ENCODE measurements at places on chromosomes 11 and 22.

DNA sequence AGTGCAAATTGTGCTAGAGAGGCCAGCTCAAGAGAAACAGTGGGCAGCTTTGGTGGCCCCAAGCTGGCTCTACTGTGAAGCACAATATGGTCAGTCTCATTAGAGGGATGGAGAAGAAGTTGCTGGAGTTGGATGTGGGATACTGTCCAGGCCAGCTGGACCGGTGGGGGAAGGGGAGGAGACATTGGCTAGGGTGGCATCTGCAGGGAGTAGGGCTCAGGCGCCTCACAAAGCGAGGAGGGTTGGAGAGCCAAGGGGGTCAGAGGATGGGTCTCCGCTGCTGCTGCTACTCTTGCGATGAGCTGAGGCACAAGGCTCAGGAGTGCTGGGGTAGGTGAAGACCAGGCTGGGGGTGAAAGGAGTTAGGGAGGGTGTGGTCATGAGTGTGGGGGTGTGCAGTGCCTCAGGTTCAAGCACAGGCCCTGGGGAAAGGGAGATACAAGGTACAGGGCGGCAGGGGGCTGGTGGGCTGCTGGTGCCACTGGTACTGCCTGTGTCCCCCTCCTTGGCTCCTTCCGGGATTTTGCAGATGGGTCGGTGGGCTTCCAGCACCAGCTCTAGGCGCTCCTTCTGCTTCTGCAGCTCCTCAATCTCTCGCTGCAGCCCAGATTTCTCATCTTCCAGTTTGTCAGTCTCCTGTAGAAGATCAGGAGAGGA, 2.3 kb downstream of the CCDC85B start:
- DNase-seq, result no peak

DNA sequence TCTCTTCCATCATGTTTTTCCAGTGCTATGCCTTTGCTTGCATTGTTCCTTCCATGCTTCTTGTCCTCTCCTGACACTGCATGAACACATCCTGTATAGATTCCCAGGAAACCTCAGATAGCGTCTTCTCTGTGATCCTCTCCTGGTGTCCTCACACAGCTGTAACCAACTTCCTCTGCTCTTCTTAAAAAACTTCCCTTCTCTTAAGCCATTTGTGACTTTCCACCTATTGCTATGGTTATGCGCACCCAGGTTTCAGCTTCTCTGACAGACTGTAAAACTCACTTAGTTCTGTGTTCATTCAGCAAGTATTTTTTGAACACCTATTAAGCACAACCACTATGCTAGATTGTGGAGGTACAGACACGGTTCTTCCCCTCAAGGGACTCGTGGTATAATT, 5.1 kb upstream of the APLP2 start:
- DNase-seq, result no peak

DNA sequence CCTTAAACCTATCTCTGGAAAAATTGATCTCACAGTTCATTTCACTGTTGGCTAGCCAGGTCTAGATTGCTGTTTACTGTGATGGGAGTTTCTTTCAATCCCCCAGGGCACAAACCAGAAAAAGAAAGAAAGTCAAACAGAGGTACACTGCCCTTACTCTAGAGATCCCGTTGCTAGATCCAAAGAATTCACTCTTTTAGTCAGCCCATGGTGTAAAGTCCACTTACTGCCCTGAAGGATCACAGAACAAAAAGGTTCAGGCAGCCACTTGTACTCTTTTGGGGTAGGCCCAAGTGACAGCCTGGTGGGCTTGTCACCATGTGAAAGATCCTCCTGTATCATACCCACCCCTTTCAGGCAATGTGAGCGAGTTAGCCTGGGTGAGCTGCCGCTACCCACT, 162.6 kb upstream of the CCDC179 start:
- DNase-seq, result no peak

GRCh38 chr11:36237391-36237790, 51.8 kb downstream of the COMMD9 start:
- DNase-seq, result no peak

GRCh38 chr11:76327756-76328388, 53.1 kb downstream of the THAP12 start:
- no peak for DNase-seq

GRCh38 chr22:32364210-32364609, 6.5 kb downstream of the RFPL3 start:
- DNase-seq, result no peak

- no peak for DNase-seq
Measured at GRCh38 chr11:77144857-77145428, 16.9 kb downstream of the MYO7A start.

DNA sequence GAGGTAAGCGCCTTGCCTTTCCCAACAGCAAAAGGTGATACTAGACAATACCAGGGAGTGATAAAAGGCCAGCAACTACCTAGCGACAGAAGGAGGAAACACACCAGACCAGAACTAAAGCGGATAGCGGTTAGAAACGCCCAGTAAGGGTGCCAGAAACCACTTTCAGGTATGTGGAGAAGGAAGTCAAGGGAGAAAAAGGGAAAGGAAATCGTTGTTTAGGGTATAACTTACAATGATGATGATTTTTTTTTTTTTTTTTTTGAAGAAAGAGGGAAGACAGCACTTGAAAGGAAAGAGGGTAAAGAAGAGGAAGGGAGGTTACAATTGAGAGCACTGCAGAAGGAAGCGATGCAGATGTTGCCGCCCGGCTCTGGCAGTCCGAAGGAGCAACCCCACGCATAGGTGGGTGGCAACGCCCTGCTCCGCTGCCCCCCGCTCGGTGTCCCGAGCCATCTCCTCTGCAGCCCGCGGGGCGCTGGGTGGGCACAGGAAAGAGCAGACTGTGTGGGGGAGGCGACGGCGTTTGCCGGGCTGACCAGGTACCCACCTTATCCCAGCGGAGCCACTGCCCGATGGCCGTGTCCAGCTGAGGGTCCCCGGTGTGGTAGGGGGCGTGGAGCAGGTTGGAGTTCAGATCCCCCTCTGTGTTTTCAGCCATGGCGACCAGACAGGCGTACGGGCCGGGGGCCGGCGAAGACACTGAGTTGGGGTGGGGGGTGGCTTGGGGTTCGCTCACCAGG, 561 bp downstream of the PGM2L1 start:
- peak; percentile 34 for DNase-seq

DNA sequence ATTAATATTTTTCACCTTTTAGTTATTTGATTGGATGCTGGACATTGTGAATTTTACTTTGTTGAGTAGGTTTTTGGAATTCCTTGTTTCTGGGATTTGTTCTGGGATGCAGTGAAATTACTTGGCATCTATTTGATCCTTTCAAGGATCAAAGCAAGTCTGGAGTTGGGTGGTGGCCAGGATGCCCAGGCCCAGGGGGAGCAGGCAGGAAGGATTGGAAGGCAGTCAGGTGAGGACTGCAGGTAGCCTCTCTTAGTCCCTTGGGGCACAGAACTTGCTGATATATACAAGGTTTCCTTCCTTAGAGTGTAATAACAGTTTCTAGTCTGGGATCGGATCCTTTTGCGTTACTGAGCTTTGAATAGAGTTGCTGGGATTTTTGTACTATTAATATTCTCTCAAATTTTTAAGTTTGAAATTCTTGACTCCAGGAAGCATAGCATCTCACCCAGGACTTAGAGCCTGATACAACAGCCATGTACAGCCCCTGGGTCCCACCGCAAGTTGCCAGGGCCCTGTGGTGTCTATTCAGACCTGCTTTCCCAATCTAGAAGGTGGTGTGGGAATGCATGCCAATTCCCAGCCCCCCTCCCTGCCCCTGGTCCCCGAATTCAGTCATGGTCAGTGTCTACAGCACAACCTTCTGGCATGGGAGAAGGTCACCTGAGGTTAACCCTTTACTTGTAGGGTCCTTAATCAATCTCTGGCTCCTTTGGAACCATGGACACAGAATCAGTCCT, 6.1 kb downstream of the ZNF74 start:
- DNase-seq, result no peak

DNA sequence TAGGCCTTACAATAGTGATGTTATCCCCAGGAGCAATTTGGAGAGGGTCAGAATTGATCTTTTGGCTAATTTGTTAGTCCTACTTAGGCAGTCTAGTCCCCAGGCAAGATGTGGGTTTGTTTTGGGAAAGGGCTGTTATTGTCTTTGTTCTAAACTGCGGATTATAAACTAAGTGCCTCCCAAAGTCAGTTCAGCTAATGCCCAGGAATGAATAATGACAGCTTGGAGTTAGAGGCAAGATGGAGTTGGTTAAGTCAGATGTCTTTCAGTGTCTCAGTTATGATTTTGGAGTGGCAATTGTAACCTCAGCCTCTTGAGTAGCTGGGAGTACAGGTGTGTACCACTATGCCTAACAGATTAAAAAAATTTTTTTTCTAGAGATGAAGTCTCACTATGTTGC, 7.3 kb upstream of the CLNS1A start:
- DNase-seq, result no peak

DNA sequence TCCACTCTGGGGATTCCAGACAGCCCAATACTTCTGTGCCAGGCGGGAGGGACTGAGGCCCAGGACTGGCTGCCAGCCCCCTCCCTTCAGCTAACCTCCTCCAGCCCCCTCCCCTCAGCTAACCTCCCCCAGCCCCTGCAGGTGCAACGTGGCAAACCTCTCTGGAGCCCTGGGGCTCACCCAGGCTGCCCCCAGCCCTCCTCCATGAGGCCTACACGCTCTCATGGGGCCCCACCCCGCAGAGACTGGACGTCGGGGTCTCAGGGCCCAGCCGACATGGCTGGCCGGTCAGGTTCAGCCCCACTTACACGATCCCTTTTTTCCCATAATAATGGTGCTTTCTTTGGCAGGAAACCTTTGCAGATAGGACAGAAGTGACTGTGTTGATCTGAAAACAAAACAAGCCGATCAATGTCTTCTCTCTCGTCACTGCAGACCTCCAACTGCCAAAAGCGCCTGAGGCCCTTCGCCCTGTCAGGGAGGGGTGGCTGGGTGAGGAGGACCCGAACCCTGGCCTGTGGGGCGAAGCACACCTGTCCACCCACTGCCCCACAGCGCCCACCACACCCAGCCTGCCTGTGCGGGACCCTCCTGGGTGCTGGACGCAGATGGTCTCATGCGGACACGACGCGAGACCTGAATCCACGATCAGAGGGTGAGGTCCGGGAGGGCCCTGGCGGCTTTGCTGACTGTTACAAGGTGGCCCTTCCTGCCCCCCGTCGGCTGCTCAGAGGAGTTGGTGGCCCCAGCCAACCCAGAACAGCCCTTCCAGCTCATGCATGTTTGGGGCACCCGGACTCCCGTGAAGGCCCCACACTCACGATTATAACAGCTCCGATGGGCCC, 33.6 kb downstream of the TRMU start:
- DNase-seq, result no peak

DNA sequence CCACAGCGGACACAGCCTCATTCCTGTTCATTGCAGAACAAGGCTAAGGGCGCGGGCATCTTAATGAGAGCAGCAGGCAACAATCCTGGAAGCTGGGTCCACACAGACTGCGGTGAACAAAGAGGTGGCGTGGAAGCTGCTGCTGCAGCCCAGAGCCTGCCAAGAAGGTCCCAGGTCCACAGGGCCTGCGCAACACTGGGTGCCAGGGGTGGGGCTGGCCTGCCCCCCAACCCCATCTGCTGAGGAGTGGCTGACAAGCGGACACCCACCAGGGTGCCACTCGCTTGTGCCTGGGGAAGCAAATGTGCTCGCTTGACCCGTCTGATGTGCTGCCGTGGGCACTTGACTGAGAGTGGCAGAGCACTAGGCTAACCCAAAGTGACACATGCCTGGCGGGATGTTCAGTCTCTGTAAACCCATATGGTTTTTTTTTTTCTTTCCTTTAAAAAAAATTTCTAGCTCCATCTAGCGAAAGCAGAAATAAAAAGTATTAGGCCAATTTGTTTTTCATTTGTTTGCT, 83.2 kb upstream of the PITPNB start:
- DNase-seq, result no peak

GRCh38 chr11:61037441-61038093, 64.7 kb upstream of the CD5 start:
- DNase-seq, result no peak

GRCh38 chr11:110092515-110093406, at the start of gene ZC3H12C:
Gene ZC3H12C (plus strand): TSS chr11:110093392. CDS start chr11:110093412, 20 bp downstream.
- peak; percentile 38 for DNase-seq

DNA sequence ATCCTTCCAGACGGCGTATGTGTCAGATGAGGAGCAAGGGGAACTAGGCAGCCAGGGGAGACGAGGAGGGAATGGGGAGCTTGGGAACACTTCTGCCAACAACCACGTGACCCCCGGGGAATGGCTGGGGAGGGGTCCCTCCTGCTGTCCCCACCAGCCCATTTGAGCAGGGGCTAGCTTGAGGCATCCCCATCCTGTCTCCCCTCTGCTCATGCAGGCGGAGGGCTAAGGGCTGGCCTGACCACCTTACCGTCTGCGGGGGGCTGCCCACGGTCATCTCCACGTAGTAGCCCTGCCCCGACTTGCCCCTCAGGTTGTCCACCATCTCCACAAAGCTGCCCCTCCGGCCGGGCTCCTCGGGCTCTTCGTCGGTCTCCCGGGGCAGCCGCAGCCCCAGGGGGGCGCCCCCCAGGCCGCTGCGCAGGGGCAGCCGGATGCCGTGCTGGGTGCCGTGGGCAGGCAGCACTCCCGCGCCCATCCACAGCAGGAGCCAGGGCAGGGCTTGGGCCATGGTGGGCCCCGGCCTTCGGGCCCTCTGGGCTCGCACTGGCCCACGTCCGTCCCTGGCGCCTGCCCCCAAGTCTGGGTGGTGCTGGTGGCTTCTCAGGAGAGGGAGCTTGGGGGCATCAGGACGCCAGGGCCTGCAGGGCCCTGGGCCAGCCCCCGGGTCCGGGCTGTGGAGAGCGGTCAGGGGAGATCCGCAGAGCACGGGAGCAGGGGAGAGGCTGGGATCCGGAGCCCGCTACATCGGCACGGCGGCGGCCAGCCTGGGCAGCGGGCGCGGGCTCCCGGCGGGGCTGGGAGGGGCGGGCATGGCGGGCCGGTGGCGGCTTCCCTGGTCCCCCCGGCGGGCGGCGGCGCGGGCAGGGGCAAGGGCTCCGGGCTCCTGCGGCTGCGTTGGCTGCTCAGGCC, 515 bp downstream of the BACE1 start:
- no peak for DNase-seq

GRCh38 chr11:30393012-30393411, 70.1 kb downstream of the ARL14EP start:
- DNase-seq, result no peak

DNA sequence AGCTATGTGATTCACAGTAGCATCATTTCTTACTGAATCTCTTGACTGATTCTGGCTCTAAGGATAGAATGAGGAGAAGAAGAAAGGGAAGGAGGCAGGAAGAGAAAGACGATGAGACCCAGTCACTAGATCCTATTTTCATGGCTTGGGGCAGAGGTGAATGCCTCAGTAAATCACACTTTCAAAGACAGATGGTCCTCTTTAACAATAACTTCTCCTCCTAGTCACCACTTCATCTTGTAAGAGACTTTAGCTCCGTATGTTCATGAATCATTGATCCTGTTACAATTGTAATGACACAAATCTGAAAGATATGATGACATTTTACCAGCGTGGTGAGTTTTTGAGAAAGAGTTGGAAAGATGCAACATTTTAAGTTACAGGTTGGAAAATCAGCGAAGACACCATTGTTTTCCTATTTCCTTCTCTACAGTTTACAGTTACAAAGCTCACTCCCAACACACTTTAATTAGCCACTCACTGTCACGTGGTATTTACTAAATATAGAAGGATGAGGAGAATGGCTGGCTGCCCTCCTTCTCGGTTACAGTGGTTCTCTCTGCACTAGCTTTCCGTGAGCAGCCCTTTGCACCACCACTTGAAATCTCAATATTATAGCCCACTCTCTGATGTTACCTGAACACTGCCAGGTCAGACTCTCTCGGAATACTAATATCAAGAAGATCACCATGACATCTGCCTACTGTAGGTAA, 205.8 kb downstream of the CADM1 start:
- DNase-seq, result no peak

All from activated T-helper 2 cell treated with anti-CD3 and anti-CD28 coated beads, Interferon-gamma antibody, Interleukin-2, Interleukin-4, amounts not matched to agents 10 μg/mL and 5 μg/mL and 100 μg/mL, durations not matched to agents 14 hours and 24 hours and 36 hours (primary cell).